ENCODE measurements at places on chromosomes 2 and 18.

DNA sequence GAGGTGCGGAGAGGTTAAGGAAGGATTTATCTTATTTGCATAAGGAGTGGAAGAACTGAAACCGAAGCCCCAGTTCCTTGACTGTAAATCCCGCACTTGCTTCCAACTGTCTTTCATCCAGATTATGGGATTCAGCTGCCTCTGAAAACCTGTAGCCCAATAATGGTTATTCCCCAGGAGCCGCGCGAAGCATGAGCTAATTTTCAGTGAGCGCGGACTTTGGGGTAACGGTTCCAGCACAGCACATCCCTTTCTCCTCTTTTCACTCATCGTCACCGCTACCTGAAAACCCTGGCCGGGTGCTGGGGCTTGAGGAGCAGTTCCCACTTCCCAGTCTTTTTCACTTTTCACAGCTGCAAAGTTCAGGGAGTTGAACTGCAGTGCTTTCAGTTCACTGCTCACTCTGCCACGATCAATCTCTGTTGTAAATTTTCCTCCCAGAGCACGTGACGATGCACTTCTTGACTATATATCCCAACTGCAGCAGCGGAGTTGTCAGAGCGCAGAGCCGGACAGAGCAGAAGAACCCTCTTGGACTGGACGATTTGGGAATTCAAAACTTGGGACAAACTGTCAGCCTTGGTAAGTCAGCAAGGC, at the start of gene KCNE4:
KCNE4 (plus strand) TSS at position 498 of the 597 bp plus-strand sequence. CDS start 641 bp downstream, outside the sequence.
- peak; percentile 69 for DNase-seq

DNA sequence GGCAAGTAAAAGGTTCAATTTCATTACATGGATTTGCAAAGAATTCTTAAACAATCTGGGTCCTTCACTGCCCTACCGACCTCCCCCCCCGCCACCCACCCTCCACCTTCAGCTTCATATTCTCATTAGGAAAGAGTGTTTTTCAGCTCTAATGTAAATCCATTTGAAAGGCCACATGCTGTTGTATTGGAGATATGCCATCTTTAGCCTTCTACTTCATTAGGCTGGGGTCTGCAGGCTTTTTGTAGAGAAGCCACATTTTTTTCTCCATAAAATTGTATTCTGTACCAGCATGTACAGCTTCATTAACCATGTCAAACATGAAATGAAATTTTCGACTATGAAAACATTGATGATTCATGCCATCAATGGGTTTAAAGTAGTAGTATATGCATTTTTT, 42.8 kb upstream of the THUMPD2 start:
- DNase-seq = no peak

- no peak for DNase-seq
Measured at GRCh38 chr2:129777146-129777545, 202.3 kb upstream of the RAB6C start.

GRCh38 chr2:128578406-128579390, 260.0 kb upstream of the HS6ST1 start:
- DNase-seq = no peak

All from stromal cell of bone marrow (primary cell).